ENCODE measurements at places on chromosomes 16 and 17.

DNA sequence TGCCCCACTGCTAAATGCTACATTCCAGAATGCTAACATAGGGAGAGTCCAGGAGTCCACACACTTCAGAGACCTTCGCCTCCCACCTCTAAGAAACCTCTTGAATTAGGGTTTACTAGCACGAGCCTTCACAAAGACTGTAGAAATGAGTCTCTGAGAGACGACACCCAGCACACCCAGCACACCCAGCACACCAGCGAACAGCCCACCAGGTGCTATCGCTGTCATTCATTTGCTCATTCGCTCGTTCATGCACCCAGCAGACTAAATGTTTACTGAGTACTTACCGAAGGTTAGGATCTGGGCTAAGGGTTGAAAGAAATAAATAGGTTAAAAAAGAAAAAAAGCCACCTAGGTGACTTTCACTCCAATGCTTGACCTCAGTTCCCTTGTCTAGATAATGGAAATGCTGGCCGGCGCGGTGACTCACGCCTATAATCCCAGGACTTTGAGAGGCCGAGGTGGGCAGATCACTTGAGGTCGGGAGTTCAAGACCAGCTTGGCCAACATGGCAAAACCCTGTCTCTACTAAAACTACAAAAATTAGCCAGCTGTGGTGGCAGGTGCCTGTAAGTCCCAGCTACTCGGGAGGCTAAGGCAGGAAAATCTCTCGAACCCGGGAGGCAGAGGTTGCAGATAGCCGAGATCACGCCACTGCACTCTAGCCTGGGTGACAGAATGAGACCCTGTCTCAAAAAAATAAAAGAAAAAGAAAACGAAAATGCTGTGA lies 100.8 kb downstream of the ADCY9 start:
- DNase-seq: no peak

DNA sequence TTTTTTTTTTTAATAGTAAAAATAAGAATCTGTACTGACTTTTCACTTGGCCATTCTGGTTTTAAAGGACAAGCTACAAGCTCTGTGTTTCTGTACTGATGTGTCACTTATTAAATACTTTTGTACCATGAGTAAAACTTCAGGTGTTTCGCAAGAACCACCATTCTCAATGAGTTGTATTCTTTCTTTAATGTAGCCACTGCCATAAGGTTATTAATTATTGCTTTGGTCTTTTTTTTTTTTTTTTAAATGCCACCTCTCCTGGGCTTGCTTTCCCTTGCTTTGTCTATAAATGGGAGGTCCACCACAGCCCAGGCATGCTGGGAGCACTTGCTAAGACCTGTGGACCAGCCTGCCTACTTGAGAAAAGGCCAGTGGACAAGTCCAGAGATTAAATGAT lies 8.4 kb downstream of the ARL2BP start:
- no peak for DNase-seq

DNA sequence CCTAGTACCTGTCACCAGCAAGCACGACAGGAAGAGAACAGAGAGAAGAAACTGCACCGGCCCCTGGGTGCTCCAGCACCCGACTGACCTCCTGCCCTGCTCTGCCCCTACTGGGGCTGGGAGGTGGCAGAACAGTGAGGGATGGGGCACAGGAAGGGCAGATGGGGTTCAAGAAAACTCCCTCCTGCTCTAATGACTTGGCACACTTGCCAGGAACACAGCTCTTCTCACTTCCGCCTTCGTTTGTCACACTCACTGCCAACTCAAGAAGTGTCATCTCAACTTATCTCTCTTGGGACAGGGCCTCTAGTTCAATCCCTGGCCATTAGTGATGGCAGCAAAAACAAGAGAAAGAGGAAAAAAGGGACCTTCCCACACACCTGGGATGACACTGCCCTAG lies 42.7 kb upstream of the ICAM2 start:
- no peak for DNase-seq

- DNase-seq: no peak
These were observed 12.5 kb upstream of the SLC13A2 start for GRCh38 chr17:28460901-28461300.

DNA sequence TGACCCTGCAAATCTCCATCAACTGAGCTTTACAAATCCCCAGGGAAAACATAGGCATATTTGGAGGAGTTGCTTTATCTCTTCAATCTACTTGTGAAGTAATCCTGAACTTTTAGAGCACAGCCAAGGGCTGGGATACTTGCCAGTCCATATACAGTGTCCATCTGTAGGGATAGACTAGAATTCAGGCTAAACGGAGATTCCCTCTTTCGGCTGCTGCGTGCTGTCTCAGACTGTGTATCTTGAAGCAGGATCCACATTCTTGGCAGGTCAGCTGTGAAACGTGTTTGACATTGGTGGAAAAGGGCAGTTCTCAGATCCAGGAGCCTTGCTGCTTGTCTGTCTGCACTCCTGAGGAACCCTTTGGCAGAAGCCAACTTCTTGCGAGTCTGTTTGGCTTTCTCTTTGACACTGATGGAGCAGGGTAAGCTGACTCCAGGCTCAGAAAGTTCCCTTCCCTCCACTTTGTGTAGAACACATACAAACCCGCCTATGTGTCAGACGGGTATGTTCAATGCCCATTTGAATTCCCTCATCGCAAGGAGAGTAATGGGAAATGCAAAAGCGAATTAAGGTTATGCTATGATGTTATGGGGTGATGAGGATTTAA lies 221.8 kb downstream of the MAP2K4 start:
- no peak for DNase-seq

- DNase-seq: no peak
These were observed 21.7 kb downstream of the ATP6V0D1 start for GRCh38 chr16:67459066-67459860.

- no peak for DNase-seq
These were observed 1.0 kb downstream of the LMF1 start for GRCh38 chr16:969508-970385.

GRCh38 chr16:86335266-86336172 lies 174.8 kb upstream of the FOXF1 start:
- no peak for DNase-seq

DNA sequence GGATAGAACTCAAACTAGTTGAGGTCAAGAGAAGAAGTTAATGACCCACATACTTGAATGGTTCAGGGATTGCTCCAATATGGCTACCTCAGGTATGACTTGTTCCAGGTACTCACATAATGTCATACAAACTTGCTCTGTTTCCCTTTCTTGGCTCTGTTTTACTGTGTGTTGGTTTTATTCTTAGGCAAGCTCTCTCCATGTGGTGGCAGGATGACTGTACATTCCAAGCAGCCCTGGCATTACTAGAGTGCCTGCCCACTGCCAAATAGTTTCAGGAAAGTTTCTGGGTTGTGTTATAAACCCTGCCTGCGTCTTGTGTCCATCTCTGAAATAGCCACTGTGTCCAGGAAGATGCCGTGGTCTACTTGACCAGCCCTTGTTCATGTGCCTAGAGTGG lies 476.8 kb downstream of the SHISA9 start:
- DNase-seq: no peak

DNA sequence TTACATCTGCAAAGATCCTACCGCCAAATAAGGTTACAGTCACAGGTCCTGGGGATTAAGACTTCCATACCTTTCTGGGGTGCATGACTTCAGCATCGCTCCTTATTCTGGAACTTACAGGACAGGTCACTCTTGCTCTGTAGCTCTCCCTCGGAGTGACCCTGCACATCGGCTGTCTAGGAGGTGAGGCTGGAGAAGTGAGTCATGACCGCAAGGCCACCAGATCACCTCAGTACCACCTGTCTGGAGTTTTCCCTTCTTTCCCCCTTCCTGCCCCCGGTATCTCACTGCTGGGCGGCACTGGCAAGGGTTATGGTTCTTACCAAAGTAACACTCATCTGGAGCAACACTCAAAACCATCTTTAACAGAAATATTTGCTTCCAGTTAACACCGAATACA lies 374.8 kb downstream of the SLC39A11 start:
- no peak for DNase-seq

DNA sequence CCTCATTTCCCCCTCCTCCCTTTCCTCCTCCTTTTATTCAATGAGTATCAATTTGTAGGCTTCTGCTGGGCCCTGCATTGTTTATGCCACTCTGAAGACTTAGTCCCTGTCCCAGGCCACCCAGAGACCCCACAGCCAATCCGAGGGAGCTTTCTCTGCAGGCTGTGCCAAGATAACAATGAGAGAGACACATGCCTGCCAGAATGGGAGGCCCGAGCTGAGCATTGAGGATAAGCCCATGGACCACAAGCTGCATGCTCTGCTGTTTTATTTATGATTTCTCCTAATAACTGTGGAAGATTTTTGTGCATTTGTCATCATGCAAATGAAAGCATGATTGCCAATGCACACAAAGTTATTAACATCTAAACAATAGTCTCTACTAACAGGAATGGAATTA lies 3.0 kb downstream of the RCVRN start:
- DNase-seq: no peak

DNA sequence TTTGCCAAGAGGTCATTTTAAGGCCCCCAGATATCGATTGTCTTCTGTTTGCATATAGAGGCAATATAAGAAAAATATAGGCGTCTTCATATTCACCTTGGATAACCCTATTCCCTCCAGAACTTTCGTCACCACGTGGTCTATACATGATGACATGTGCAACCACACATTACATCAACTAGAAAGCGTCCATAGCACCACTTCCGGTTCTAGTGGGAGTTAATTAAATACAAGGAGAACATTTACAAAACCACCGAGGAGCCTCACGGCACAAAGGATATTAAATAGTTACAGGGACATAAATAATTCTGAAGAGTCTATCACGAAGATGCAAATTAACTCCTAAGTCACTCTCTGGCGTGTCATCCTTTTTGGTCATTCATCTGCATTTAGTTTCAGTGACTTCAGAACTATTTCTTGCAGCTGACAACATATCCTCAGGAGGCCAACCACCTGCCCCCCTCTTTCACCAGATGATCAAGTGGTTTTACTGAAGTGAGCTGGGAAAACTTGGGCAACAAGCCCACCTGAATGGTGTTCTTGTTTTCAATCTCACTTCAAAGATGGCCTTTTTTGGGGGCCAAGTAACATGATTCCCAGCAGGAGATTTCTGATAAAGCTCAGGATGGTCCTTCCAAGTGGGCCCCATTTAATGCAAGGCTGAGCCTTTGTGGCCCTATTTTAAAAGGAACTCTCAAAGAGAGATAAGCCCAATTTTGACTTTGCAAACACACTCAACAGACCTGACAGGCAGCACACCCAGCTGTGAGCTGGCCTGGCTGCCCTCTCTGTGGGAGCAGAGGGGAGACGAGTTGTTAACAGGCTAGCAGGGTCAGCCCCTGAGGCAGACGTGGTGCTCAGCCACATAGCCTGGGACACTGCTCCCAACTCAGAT lies 15.3 kb downstream of the CMTM3 start:
- DNase-seq: no peak

DNA sequence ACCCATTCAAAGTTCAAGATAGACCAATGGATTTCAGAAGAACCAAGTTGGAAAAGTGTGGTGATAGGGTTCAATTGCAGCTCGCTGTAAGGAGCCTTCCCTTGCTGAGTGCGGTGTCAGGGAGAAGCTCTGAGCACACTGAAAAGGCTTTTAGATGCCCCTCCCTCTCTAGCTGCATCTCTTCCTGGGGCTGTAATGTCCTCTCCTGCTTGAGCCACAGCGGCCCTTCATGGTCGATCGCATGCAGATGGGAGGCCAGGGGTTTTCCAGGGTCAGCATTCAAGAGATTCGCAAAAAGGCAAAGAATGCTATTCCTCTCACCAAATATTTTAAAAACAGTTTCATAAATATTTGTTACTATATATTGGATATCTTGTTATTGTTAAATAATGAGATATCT lies 23.7 kb downstream of the ZC3H18 start:
- no peak for DNase-seq

GRCh38 chr16:7746941-7747340 lies 414.3 kb downstream of the RBFOX1 start:
- peak; percentile 71 for DNase-seq

DNA sequence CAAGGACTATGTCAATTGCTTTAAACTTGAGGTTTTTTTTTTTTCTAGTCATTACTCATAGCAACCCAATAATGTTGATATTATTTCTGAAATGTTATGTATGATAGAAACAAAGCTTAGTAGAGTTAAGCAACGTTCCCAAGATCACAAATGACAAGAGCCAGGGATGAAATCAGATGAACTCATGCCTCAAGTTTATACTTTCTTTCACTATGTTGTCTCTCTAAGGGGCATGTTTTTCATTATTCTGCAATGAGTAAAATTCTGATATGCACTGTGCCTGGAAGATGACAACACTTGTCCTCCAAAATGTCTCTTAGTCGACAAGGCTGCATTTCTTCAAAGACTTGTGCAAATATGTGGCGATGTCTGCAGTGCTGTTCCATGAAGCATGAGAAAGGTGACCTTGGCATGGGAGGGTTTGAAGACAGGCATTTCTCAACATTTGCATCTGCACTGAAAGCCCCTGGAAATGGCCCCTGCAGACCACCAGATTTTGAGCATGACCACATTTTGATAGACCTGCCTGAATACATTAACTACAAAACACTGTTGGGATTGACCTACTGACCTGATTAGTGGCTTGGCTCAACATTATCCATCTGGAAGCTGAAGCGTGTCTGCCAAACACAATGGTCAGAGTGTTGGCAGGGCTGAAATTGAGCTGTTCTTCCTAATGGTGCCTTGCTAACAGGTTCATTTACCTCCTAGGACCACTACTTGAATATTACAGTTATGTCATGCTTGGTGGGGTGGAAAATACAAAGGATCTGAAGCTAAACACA lies 1027.5 kb downstream of the CDH11 start:
- peak; percentile 43 for DNase-seq

DNA sequence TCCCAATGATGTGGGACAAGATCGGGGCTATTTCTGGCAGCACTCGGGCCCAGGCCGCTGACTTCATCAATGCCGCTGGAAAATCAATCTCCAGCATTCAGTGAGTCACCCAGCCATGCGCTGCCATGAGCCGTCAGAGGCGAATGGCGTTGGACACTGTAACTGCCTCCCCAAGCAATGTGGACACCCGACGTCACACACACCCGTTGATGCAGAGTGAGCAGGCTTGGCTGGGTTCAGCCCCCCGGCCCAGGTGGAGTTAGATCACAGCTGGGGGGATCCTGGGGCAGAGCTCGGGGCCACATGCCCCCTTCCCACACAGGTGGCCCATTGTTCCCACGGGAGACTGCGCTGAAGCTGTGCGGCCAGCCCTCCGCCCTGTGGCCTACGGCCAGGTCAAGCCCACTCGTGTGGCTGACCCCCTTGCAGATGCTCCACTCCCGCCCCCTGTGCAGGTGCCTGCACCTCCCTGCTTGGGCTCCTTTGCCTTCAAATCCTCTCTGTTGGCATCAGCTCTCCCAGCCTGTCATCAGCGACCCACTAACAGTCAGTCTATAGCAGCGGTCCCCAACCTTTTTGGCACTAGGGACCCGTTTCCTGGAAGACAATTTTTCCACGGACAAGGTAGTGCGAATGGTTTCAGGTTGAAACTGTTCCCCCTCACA lies 89.9 kb downstream of the TBC1D16 start:
- no peak for DNase-seq

- DNase-seq: no peak
These were observed 24.0 kb upstream of the GINS2 start for GRCh38 chr16:85712801-85713200.

GRCh38 chr16:53024045-53024444 lies 28.7 kb downstream of the CHD9NB start:
- DNase-seq: no peak

- no peak for DNase-seq
These were observed 4.1 kb downstream of the INPP5K start for GRCh38 chr17:1512351-1512750.
